ENCODE measurements at places on chromosomes 2 and 18.

DNA sequence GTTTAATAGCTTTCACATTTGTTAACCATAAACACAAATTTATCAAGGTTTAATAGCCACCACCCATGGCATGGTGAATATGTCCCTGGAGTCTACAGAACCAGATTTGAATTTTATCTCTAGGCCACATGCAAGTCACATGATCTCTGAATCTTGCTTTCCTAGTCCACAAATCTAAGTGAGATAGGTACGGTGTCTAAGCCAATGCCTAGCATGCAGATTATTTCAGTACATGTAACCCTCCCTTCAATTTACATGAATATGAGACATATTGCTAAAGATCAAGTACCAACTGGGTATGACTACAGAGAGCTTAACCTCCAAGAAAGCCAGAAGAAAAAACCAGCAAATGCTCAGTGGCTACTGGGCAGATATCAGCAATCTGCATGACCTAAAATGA lies 10.0 kb downstream of the ZNF24 start:
- DNase-seq = peak; percentile 4

- DNase-seq = peak; percentile 23
Measured at GRCh38 chr2:107986278-107987217, at the start of gene SLC5A7. TSS of gene SLC5A7 (plus strand) at chr2:107986524. CDS start at chr2:107988156, 1,632 bp downstream.

DNA sequence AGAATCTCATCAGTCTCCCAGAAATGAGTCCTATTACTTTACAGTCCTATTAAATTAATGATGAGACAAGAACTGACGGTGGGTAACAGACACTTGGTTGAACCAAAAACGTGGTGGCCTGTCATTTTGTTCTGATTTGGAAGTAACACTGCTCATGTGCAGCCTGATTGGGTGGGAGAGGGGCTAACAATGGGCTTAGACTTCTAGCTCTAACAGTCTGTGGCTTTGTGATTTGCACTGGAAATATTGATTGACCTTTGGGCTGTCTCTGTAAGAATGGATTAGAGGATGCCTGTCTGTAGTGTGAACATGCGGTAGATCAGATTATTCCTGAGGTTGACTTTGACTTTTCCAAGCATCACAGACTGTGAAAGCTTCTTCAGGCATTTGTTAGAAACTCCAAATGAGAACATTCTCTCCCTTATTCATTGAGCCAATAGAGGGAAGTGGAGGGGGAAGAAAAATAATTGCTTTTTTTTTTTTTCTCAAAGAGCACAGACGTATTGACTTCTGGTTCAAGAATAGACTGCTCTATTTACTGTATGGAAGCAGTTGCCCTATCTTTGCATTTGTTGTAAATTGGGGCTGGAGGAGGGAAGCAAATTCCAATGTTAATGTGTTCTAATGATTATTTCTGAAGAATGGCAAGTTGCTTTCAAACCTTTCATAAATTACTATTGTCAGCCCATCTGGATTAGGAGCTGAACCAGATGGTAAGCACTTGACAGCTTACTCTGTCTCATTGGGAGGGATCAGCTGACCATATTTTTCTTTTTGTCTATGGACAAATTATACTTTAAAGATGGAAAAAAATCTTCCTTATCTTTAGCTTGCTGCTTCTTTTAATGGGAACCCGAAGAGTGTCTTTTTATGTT lies 85.8 kb upstream of the TTN start:
- DNase-seq = peak; percentile 89

DNA sequence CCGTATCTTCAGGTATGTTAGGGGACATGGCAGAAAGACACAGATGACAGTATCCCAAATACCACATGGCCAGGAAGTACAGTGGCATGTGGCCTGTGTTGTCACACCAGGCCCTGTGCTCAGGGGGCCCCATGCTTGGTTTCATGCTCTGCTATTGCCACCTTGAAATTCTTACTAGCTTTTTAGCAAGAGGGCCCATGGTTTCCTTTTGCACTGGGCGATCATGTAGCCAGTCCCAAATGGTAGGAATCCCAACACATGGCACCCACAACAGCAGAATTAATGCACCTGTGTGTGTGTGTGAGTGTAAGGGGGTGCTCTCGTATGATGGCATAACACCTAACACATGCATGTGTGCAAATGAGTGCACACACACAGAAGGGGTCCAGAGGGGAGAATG lies 39.2 kb downstream of the MYO7B start:
- no peak for DNase-seq

DNA sequence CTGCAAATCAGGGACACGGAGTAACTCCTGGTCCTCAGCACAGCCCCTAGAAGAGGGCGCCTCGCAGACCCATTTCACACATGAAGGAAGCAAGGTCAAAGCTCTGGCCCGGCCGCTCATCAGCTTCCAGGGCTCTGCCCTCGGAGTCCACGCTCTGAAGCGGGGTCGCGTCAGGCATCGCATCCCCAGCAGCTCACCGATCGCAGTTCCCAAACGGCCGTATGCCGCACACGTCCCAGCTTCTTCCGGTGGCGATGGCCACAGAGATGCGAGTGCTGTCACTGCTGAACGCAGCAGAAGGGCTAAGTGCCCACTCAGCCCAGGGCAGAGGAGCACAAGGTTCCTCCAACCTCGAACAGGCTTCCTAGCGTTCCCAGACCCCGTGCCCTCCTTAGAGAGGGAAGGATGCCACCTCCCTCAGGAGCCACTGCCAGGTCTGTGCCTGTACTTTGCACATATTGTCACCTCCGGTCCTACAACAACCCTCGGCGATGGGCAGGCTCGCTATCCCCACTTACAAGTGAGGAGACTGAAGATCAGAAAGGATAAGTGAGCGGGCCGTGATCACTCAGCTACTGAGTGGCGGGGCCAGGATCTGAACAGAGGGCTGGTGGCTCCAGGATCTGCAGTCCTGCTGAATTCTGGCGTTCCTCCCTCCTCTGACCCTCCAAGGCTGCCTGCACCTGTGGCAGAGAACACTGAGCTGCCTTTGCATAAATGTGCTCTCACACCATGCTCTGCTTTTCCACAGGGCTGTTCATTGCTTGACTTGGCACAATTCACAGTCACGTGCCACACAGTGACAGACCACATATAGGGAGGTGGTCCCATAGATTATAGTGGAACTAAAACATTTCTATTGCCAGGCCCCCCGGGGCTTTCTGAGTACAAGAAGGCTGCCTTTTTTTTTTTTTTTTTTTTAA lies 71.4 kb downstream of the COPS8 start:
- no peak for DNase-seq

DNA sequence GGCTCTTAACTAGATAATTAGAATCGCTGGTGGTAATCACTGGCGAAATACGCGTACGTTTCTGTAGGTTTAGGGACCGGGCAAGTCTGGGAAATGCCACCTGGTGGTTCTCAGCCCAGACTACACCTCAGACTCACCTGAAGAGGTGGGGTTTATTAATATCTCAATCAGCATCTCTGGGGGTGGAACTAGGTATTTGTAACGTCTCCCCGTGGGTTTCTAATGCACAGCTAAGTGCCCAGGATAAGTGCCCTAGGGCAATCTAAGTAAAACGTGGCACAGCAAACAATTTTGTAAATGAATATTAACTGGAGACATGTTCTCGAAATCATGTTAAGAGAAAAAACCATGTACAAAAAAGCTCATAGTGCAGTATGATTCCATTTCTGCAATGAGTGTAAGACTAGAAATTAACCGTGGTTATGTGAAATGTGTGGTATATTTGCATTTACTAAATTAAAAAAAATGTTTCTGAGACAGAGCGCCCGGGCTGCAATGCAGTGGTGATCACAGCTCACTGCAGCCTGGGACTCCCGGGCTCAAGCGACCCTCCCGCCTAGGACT lies 760 bp upstream of the CNOT11 start:
- DNase-seq = no peak

GRCh38 chr2:12507295-12507694 lies 209.4 kb upstream of the TRIB2 start:
- no peak for DNase-seq

GRCh38 chr2:43576981-43577892 lies 18.6 kb downstream of the THADA start:
- peak; percentile 45 for DNase-seq

DNA sequence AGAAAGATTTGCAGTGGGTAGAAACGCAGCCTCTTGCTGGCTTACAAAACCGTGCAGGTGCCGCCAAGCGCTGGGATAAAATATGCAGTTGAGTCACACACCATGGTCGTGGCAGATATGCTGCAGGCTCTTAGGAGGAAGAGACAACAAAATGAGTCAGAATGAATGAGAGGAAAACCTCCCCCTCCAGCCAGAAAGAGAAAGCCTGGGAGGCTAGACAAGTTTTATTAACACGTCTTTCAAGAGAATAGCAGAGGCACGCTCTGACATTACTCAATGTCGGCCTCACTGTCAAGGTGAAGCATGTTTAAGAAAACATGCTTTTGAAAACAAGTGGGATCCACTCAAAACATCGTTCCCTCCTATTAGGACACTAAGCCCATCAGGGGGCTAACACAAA lies 37.1 kb upstream of the ZCCHC2 start:
- DNase-seq = no peak

DNA sequence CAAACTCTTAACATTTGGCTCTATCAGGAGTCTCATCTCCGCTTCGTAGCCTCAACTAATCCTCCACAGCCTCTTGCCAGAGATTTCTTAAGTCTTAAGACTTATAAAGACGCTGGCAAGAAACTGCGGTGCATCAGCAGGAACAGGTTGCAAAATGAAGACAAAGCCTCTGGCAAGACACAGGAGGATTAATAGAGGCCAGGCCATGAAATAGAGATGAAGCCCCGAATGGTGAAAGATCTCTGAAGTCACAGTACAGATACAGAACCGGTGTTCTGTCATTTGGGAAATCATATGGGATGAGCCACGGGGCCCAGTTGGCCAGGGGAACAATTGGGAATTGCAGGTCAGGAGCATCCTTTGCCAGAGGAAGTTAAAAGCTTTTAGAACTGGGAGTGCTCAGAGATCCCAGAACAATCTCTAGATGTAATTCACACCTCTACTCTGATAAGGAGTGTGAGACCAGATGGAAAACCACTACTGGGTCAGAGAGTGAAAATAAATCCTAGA lies 190.9 kb upstream of the FOSL2 start:
- peak; percentile 64 for DNase-seq

DNA sequence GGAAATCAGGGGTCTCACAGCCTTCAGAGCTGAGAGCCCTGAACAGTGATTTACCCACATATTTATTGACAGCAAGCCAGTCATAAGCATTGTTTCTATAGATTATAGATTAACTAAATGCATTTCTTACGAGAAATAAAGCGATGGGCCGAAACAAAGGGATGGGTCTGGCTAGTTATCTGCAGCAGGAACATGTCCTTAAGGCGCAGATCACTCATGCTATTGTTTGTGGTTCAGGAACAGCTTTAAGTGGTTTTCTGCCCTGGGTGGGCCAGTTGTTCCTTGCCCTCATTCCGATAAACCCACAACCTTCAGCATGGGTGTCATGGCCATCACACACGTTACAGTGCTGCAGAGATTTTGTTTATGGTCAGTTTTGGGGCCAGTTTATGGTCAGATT lies 36.4 kb downstream of the TANC1 start:
- DNase-seq = no peak

- no peak for DNase-seq
Measured at GRCh38 chr2:29650631-29651097, 270.7 kb downstream of the ALK start.

DNA sequence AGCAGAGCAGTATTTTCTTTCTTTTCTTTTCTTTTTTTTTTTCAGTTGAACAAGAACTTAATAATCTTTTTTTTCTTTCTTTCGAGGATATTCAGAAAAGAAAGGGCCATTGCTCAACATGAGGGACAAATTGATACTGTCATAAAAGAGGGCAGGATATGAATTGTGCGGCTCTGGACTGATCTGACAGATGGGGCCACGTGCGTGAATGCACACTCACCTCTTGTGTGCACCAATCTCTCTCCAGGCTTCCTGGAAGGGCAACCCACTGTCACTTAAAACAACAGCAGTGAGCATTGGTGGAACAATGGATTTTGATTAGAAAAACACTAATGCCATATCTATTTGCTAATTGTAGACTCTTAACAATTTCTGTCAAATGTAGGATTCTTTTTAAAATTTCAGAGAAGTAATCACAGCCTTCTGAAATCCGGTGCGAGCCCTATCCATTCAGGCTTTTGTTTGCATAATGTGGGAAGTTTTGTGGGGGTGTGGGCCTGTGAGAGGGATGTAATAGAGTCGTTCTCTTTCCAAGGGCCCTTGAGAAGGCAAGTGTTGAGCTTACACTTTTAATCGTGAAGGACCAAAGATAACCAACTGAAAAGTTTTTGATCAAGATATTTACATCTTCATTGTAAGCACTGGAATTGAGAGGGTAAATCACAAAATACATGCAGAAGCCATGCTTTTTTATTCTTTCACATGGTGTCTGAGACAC lies 298.8 kb downstream of the SP3 start:
- DNase-seq = peak; percentile 55

DNA sequence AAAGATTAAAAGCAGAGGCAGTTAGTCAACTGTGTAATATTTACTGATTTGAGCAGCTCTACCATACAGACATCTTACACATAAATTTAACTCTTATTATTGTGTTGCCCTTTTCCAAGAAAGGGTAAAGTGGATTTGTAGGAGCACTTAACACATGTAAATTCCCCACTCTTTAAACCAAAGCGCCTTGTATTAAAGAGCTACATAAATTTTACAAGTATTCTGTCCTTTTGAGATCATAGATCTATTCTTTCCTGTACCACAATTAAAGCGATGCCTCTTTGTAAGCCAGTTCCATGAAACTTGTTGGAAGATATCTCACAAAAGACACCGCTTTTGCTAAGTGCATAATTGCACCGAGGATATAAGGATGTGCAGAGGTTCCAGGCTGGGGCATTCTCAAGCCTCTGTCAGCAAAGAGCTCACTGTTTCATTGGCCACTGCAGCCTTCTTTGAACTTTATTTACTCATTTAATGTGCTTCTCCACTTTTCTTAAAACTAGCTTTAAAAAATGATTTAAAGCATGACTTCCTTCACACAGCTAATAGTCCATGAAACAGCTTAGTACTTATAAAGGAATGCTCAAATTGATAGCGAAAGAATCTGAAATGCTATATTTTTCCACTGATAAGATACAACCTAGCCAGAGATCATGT lies 520.0 kb upstream of the TCF4 start:
- no peak for DNase-seq

GRCh38 chr18:46073474-46074331 lies 1.6 kb upstream of the PSTPIP2 start:
- peak; percentile 7 for DNase-seq

- DNase-seq = no peak
Measured at GRCh38 chr2:30105556-30105955, 41.3 kb upstream of the YPEL5 start.

GRCh38 chr2:24107-24506 lies 22.2 kb downstream of the FAM110C start:
- no peak for DNase-seq

DNA sequence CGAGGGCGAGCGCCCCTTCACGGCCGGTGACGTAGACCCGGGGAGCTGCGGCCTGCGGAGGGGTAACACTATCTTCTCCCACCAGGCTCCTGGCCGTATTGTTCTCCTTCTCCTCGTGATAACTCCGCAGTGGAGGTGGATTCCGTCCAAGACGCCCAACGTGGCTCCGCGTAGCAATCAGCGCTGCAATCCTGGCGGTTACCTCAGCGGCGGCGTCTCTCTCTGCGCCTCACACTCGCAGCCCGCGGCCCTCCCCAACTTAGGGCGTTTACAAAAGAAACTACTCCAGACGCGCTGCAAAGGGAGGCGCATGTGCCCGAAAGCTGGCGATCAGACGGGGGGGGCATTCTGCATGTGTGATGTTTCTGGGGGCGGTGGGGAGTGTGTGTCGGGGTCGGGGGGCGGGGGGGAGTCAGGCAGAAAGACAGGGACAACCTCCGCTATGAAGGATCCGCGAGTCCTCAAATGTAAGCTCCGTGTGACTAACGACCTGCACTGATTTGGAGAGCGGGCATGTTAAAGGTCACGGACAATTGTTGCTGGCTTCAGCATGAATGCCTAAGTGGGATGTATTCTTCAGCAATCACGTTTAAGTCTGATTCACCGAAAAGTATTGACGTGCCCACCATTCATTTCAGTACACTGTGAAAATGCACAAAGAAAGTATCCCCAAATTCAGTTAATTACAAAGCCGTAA lies 1.3 kb upstream of the ZNF516 start:
- DNase-seq = no peak
